ENCODE measurements at places on chromosomes 5 and 9.

DNA sequence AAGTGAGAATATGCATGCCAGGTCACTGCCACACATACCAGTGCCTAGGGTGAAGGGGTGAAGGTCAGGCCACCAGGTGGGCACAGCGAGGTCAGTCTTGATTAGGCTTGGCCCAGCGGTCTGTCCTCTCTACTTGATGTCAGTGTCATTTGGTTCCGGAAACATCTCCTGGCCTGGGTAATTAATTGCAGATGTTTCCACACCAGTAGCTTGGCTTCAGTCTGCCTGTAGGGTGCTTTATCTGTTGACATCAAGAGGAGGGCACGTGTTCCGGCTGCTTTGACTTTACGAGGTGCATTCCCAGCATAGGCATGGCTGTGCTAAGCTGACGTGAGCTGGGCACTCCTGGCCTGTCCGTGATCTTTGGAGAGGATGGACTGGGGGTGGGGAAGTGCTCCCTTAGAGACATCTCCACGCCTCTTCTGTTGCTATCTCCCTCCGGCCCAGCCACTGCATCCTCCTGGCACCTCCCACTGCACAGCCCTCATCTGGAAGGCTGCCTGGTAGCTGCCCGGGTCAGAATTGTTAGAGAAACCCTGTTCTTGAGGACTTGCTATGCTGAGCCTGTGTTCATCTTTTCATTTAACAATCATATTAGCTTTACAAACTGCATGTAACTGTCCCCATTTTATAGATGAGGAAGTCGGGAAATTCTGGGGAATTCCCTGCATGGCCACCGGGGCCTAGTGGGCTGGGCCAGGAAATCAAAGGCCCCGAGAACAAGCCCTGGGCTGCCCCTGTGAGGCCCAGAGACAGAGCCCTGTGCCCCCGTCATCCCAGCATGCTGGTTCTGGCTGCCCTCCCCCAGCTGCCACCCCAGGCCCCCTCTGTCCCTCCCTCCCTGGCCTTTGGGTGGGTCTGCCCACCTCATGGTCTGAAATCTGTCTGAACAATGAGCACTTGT lies 29.1 kb downstream of the JADE2 start:
- DNase-seq, result no peak

- DNase-seq, result no peak
These were observed 27.2 kb downstream of the MFAP3 start for GRCh38 chr5:154065971-154066370.

DNA sequence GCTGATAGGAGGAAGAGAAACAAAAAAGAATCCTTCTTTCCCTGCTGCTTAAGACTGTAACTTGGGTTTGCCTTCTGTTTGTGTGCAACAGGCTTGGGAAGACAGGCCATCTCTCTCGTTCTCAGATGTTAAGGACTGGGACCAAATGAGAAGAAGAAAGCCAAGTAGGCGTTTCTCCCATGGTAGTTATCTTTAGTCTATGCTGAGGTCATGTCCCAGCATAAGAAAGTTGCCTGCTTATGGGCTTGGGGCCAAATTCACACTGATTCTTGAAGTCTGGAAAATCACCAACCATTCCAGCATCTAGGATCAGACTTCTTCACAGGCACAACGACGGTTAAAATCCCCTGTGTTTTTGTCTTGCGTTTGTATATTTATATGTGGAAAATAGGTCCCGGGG lies 44.2 kb upstream of the PALM2AKAP2 start:
- no peak for DNase-seq

GRCh38 chr9:124754289-124754688 lies 16.8 kb downstream of the NR6A1 start:
- no peak for DNase-seq

- DNase-seq, result no peak
These were observed 15.7 kb downstream of the USP20 start for GRCh38 chr9:129850821-129851550.

DNA sequence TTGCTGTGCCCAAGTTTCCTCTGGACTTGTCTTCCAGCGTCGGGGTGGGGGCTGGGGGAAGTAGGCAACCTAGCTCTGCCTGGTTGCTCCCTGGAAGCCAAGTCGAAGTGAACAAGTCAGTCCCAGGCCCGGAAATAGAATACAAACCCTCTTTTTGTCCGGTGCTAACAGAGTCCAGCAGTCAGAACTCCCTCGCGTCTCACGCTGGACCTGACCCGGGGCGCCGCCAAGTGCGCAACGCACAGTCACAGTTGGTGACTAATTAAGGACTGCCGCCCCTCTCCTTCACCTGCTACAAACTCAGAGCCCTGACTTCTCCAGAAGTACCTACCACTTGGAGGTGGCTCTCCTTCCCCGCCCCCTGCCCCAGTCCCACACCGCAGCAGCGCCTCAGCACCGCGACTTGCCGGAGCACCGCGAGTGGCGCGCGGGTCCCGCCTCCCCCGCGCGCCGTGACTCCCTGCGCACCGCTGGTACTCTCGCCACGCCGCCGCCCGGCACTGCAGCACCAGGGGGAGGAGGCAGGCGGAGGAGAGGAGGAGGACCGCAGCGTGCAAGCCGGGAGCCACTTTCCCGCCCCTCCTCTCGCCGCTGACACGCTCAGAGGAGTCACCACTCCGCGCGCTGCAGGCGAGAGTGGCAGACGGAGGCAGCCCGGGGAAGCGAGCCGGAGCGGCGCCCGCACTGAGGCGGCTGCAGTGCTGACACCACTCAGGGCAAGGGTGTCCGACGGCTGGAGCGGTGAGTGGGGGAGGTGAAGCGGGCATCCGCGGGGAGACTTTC lies at the start of gene SV2C:
SV2C (plus strand) TSS at position 612 of the 783 bp plus-strand sequence. CDS start 48,368 bp downstream, outside the sequence.
- DNase-seq, result no peak

DNA sequence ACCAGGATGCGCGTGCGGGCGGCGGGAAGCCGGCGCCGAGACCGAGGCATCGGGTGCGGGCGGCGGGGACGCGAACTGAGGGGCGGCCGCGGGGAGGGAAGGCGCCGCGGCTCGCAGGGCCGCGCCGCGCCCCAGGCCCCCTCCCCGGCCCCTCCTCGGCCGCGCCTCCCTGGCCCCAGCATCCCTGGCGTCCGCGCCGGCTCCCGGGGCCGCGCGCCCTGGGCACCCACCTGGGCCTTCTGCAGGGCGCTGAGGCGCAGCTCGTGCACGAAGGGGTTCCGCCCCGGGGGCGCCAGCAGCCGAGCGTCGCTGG lies 324 bp downstream of the LPCAT1 start:
- DNase-seq, result peak; percentile 77

DNA sequence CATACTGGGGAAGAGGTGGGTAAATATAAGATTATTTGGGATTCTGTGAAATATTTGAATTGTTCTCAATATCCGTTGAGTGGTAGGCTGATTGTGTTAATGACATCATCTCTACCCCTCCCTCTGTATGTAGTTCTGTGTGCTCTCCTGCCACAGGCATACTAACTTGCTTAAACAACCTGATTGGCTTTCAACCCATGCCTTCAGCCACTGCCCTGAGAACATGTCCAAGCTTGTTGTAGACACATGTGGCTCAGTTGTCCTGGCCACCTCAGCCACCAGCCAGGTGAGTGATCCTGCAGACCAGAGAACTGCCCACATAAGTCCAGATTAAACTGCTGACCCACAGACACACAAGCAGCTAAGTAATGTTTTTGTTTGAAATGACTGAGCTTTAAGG lies 31.1 kb downstream of the ANKS6 start:
- no peak for DNase-seq

GRCh38 chr9:14741369-14741768 lies 18.8 kb upstream of the CER1 start:
- DNase-seq, result no peak

GRCh38 chr5:56175488-56175887 lies 57.6 kb downstream of the ANKRD55 start:
- DNase-seq, result no peak

GRCh38 chr5:175819090-175819425 lies 52.3 kb upstream of the CPLX2 start:
- DNase-seq, result no peak

DNA sequence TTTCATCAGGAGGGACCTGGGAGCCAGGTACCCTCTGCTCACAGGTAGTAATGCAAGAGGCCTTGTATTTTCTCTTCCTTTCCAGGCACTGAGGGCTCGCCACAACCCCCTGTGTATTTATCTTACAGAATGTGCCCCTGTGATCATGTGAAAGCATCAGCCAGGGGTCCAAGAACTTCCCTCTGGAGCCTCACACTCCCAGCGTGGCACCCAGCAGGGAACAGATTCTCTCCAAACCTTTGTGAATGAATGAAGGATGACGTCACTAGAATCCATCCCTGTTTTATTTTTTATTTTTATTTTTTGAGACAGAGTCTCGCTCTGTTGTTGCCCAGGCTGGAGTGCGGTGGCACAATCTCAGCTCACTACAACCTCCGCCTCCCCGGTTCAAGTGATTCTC lies 107.3 kb upstream of the IER5L start:
- no peak for DNase-seq

- peak; percentile 98 for DNase-seq
These were observed 32.1 kb downstream of the PRKACG start for GRCh38 chr9:68981789-68982188.

- no peak for DNase-seq
These were observed 64.8 kb upstream of the SLC1A1 start for GRCh38 chr9:4425319-4426045.

GRCh38 chr5:75672616-75673015 lies 44.6 kb downstream of the POC5 start:
- no peak for DNase-seq

GRCh38 chr9:127726871-127727270 lies 8.2 kb downstream of the TOR2A start:
- no peak for DNase-seq

DNA sequence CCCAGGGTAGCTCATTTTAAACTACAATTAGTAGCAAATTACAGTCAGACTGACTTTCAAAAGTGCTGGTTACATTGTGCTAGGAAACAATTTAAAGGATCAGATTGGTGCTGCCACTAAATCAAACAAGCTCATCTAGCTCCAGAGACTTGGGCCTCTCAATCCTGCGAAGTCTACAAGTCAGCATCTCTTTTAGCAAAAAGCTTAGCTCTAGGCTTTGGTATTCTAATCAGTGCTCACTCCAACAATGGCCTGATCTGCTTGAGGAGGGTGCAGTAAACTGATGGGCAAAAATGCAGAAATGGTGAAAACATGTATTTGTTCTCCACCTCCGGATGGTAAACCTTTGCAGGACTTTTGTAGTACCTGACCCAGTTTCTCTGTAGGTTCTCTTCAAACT lies 47.0 kb upstream of the SEMA6A start:
- no peak for DNase-seq

GRCh38 chr5:89988998-89989655 lies 420.4 kb downstream of the CETN3 start:
- no peak for DNase-seq

GRCh38 chr5:122040636-122041302 lies 37.3 kb downstream of the LOX start:
- no peak for DNase-seq

DNA sequence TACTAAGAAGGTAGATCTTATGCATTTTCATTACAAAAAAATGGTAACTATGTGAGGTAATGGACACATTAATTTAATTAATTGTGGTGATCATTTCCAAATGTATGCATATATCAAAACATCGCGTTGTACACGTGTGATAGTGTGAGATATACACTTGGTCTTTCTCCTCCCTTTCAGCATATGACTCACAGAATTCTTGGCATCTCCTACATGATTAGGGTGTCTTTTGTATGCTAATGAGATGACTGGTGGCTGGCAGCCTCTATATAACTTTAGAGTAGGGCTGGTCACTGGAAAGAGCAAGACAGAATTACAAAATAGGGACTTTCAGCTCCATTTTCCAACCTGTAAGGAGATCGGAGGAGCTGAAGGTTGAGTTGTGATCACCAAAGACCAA lies 1167.6 kb downstream of the CDH12 start:
- no peak for DNase-seq

GRCh38 chr5:173637340-173637739 lies 20.9 kb upstream of the BOD1 start:
- DNase-seq, result no peak

DNA sequence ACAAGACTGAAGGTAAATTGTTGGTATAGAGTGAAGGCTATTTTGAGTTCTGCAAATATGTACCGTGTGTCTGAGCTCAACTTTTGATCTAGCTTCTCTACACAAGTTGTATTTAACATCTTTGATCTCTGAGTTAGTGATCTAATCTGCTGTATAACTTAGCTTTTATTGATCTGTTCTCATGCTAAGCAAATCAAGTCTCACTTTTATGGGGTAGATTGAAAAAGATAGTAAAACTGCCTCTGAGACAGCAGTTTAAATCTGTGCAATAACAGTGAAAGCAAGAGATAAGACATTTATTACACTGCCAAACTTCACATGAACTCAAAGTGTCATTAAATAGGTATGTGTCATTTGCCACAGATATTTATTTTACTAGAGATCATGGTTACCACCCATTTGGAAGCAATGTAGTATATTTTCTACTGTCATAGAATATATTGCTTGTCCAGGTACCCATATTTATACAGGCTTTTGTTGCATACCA lies 477.3 kb downstream of the ISL1 start:
- no peak for DNase-seq

DNA sequence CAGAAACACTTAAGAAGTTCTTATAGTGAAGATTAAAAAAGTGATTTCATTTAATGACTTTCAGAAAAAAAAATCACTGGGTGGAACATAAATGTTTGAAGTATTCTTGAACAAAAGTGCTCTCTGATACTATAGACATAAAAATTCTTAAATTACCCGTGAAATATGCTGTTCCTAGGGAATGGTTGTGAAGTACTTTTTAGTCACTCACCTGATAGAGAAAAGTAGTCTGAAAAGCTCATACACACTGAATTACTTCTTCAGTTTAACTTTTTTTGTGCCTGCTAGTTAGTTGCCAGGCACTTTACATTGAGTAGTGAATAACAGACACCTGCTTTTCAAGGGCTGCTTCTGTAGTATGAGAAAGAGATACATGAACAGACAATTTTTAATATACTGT lies 78.0 kb downstream of the SH3GL2 start:
- DNase-seq, result no peak

- DNase-seq, result no peak
These were observed 112.6 kb upstream of the MTAP start for GRCh38 chr9:21689854-21690253.

GRCh38 chr5:109546461-109546860 lies 136.7 kb upstream of the PJA2 start:
- no peak for DNase-seq

- DNase-seq, result no peak
These were observed 559 bp downstream of the SPAG8 start for GRCh38 chr9:35811381-35812024.

DNA sequence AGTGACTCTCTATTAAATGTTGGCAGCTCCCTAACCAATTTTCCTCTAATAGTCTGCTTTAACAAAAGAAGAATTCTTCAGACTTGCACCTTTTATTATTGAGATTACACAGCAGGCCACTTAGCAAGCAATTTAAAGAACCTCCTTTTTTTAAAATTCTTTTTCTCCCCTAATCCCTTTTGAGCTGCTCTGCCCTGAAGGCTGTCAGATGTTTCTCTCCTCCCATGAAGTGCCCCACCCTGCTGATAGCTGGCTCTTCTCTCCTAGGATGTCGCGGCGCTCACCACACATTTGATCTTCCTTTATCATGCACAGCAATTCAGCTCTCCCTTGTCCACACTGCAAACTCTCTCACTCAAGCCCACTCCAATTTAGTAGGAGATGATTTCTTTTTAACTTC lies 1471.1 kb upstream of the ACO1 start:
- DNase-seq, result no peak
